LNCaP clone FGC (cell line): ENCODE measurements at places on chromosomes 2 and 18.

GRCh38 chr2:183564726-183565125, 440.5 kb downstream of the NUP35 start:
- no peak for DNase-seq

- no peak for DNase-seq
Observed at GRCh38 chr2:218999881-219000568, 6.8 kb upstream of the CRYBA2 start.

DNA sequence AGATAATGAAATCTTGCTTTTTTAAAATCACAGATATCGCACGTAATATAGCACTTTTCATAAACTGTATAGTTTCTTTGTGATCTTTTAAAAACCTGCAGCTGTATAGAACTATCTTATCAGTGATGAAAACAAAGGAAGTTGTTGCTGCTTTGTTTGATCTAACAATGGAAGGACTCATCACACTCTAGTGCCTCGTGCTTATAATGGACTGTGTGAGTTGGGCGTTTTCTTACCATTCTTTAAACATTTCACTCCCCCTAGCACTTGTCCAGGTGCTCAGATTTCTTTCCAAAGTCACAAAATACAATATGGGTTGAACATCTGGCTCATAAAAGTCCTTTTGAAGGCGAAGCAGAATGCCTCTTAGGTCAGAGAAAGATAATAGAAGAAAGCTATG, 94.8 kb upstream of the SPATS2L start:
- DNase-seq, result no peak

DNA sequence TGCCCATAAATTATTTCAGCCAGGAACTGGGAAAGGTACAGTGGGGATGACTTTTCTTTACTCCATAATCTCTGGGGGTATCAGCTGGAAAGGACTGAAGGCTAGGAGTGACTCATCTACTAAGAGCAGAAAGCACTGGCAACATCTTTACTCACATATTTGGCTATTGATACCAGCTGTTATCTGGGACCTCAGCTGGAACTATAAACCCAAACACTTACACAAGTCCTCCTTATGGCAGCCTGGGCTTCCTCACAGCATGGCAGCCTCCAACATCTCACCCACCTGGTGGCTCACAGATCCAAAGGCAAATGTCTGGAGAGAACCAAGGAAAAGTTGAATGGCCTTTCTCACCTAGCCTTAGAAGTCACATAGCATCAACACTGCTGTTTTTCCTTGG, 379.0 kb upstream of the RND3 start:
- no peak for DNase-seq

GRCh38 chr2:227410191-227410590, 22.4 kb upstream of the SCYGR1 start:
- DNase-seq, result no peak

- DNase-seq, result no peak
Observed at GRCh38 chr2:32680942-32681341, 53.1 kb downstream of the TTC27 start.

DNA sequence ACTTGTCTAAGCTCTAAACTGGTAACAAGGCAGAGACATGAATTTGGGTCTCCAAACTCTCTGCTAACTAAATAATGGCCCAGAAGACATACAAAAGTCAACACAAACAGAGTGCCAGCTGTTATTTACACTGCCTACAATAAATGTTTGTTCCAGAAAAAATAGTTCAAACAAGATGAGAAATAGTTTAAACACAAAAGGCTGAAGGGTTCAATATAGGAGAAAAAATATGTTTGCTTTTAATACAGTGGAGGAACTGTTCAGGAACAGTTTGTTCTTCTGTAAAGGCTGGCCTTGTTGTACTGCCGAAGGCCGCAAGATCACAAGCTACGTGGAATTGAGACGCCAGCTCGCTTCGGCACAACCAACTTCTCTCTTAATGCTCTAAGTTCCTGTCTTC, 74.6 kb downstream of the AFF3 start:
- DNase-seq, result peak; percentile 95

DNA sequence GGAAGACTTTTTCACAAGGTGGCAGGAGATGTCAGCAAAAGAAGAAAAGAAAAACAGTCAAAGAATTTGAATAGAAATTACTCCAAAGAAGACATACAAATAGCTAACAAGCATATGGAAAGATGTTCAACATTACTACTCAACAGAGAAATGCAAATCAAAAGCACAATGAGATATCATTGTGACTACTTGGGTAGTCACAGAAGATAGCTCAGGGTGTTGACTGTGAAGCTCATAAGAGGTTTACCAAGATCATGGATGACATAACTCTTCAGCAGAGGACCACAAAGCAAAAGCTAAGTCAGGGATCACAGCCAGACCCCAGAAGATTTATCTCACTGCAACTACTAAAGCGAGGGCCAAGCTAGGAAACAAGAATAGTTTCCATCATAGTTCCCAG, 53.0 kb upstream of the TANK start:
- no peak for DNase-seq

GRCh38 chr2:213104903-213105202, 46.6 kb downstream of the IKZF2 start:
- DNase-seq, result no peak

DNA sequence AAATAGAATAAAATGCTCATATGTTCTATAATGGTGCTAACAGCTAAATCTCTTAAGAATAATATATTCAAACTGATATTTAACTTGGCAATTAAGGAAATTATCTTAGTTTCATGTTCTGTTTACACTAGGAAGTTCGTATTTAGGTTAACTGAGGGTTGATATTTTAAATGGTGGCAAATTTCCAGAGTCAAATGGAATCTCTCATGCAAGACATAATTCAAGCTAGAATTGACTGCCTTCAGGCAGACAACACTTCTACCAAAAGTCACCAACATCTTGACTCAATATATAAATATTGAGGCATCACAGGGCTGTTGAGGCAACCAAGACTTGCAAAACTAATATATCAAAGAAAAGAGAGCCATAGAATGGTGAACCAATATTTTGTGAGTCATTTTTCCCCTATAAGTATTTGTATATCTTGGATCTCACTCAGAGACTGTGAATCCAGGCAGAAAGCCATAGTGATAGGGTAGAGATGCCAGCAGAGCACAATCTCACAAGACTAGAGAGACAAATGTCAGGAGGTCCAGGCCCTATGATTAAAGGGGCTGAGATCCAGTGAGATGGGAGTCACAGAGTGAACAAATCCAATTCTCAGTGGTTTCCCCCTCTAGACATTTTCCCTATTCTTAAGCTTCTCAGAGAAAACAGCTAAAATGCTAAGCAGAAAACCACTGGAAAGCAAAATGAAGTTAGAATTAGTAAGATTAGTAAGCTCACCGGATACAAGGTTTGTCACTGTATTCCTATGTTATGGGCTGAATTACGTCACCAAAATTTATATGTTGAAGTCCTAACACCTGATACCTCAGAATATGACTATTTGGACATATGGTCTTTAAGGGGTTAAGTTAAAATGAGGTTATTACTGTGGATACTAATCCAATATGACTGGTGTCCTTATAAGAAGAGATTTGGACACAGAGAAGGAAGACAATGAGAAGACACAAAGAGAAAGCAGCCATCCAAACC, 358.2 kb upstream of the UBE2E3 start:
- peak; percentile 58 for DNase-seq

DNA sequence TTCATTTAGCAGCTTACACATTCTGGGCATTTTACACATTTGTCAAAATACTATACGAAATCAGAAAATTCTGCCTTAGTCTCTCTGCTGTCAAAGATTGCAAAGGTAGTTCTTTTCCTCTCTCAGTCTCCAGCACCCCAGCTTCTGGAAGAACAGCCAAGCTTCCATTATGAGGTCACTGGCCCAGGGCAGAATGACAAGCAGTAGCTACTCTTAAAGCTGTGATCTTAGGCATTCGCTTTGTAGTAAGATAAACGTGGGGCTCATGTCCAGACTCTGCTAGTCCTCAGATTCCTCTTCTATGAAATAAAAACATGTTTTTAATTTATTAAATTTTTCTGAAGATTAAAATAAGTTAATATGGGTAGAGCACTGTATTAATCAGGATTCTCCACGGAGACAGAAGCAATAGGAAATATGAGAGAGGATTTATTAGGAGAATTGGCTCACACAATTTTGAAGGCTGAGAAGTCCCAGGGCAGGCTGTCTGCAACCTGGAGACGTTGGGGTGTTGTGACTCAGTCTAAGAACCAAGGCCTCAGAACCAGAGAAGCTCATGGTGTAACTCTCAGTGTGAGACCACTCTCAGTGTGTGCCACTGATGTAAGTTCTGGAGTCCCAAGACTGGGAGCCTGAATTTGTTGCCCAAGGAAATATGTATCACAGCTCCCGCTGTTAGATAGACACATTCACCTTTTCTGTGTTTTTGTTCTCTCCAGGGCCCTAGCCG, 201.2 kb downstream of the CMPK2 start:
- DNase-seq, result no peak

DNA sequence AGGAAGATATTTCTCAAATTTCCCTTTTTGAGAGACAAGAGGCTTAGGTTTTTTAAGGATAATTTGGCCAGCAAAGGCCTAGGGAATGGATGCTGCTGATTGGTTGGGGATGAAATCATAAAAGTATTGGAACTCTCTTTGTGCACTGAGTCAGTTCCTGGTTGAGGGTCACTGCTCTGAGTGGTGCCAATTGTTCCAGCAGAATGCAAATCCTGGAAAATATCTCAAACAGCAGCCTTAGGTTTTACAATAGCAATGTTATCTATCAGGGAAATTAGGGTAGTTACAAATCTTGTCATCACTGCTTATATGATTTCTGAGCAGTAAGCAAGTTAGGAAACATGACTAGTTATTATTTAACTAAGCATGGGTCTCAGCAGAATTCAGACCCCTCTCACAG, 96.2 kb downstream of the RAD51AP2 start:
- no peak for DNase-seq
